SK-N-SH treated with all-trans-retinoic acid at 6 μM for 48 hours (cell line): ENCODE measurements at places on chromosomes 13 and 19.

- no peak for ATAC-seq
These were observed 1591.0 kb upstream of the SLC10A2 start for GRCh38 chr13:104657196-104657595.

- ATAC-seq = peak; percentile 30
These were observed 827 bp upstream of the FKRP start for GRCh38 chr19:46745030-46745429.

DNA sequence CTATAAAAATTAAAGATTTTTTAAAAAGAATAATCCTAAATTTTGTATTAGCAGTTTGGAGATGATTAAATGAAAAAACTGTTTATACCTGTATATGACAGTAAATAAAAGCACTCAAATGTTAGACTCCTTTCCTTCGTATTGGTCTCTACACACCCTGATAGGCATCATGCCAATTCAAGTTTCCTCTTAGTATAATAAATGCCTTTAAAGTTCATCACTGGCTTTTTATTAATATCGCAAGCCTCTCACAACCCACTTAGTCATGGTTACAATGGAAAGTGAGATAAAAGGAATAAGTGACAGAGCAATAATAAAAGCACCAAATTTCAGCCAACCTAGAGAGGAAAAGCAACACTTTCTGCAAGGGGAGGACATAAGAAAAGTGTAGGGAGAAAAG is 102.2 kb downstream of the PIBF1 start:
- no peak for ATAC-seq

- no peak for ATAC-seq
These were observed 390.3 kb downstream of the TBC1D4 start for GRCh38 chr13:75091718-75092117.

GRCh38 chr19:24060687-24061356 is 26.2 kb upstream of the ZNF254 start:
- no peak for ATAC-seq

DNA sequence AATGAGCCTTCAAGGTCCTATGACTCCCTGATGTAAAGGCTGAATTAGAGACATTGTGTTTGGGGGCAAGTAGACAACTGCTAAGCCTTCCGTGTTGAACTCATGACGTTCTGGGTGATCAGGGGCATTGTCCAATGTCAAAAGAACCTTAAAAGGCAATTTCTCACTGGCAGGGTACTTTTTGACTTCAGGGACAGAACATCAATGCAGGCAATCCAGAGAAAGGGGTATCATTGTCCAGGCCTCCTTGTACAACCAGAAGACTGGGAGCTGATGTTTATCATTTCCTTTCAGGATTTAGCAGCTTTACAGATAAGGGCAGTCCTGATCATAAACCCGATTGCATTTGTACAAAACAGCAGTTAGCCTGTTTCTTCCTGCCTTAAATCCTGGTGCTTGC is 25.0 kb upstream of the SMAD9 start:
- no peak for ATAC-seq

DNA sequence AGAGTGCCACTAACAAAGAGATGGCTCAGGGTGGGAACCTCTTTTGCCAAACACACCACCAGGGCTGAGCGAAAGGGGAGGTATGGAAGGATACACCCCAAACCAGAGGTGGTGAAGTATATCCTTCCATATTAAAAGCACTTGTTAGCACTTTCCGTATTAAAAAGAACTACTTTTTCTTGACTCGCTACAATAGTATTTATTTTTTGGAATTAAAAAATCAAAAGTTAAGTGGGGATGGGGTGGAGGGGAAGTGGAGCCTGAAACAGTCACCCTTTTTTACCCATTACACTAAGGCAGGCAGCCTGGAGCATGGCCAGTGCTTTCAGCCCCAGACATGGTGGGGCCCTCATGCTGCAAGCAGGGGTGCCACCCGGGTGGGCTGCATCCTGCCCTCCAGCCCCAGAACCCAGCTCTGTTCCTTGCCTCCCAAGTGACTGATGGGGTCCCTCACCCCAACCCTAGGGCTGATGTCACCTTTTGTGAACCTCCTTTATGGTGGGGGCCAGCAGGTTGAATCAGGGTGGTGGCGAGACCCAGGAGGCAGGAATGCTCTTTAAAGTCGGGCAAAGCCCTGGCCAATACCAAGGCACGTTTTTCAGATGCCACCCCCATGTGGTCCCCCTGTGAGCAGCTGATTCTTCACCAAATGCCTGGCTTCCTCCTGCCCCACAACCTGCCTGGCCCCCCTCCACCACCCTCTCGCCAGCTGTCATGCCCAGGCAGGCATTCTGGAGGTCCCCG is 31.0 kb downstream of the LYL1 start:
- ATAC-seq = no peak

- no peak for ATAC-seq
These were observed 56.8 kb downstream of the TNFSF13B start for GRCh38 chr13:108326309-108326708.

DNA sequence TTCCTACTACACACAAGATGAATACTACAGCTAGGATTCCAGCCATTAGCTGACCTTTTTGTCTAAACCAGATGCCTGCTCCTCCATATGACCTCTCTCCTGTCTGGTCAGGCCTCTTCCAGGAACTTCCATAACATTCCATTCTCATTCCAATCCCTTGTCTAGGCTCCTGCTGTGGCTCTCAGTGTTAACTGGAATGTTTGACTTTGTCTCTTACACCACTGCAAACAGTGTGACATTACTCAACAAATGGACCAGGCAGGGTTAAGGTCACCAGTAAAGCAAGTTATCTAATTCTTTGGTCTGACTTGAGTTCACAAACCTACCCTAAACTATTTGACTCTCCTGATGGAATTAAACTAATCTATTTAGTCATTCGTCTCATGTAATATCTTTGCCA is 2.1 kb upstream of the GPC6 start:
- no peak for ATAC-seq

- ATAC-seq = no peak
These were observed 740.5 kb downstream of the PCDH9 start for GRCh38 chr13:66489586-66489985.

DNA sequence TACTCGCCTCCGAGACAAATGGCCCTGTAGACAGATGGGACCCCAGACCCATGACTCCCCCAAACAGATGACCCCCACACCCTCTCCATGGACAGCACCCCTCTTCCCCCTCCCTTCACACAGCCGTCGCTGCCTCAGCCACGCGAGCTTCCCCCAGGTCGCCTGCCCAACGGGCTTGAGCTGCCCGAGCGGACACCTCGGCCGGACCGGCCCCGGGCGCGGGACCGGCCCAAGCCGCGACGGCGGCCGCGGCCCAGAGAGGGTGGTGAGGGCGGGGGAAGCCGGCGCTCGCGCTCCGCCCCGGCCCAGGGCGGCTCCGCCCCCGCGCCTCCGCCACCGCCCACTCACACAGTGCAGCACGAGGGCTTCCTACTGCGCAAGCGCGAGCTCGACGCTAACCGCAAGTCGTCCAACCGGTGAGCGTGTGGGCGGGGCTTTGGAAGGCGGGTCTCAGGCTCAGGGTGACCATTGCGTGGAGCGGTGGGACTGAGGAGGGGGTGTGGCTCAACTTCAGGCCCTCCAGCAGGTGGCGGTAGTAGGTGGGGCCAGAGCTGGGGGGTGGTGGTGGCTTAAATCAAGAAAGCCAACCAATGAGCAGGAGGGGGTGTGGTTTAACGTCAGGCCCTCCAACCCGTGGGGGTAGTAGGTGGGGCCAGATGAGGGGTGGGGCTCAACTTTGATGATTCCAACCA is 6.2 kb upstream of the SHKBP1 start:
- ATAC-seq = peak; percentile 92

DNA sequence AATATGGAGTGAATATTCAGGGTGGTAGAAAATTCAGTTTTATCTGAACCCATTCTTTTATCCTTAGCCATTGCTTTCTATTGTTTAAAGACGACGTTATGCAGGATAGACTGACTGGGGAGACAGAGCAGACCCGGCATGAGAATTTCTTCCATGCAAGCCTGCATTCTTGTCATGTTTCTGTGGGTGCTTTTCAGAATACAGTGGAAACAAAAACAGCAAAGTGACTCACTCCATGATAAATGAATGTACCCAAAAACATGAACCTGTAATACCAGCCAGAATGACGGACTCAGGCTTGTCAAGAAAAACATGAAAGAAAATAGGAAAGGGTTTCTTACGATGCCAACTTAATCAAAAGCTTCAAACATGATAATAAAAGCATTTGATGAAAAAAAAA is 924.0 kb downstream of the EFNB2 start:
- ATAC-seq = peak; percentile 86

DNA sequence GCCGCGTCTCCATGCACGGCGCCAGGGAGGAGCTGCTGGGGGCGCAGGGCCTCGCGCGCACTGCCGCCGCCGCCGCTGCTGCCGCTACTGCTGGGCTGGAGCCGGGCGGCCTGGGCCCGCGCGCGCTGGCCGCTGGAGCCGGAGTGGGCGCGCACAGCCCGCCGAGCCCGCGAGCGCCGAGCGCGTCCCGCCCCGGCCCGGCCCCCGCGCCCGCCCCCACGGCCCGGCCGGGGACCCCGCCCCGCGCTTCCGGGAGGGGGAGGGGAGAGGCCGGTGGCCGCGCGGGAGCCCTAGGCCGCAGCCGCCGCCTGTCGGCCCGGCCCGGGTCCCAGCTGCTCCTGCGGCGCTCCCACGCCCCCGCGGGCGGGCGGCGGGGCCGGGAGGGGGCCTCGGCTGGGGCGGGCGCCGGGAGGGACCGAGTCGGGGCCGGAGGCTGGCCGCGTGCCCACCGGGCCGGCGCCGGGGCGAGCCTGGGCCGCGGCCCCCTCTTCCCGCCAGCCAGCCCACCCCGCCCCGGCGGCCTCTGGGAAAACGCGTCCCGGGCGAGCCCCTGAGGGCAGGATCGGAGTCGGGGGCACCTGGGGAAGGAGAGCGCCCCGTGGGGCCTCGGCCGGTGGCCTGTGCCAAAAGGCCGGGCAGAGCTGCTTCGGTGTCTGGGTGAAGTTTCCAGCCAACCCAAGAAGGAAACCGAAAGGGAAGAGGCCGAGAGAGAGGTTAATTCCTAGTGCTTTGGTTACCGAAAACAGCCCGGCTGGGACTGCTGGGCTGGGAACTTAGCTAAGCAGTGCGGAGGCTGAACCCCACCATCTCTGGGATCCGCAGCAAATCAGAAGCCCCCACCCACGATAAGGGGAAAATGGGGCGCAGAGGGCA is at the start of gene STK24:
Gene STK24, minus strand, starts transcription at position 145 of the 873 bp plus-strand sequence. CDS start 321 bp downstream, outside the sequence.
- ATAC-seq = peak; percentile 51

- no peak for ATAC-seq
These were observed 541.0 kb downstream of the FGF9 start for GRCh38 chr13:22211876-22212275.

DNA sequence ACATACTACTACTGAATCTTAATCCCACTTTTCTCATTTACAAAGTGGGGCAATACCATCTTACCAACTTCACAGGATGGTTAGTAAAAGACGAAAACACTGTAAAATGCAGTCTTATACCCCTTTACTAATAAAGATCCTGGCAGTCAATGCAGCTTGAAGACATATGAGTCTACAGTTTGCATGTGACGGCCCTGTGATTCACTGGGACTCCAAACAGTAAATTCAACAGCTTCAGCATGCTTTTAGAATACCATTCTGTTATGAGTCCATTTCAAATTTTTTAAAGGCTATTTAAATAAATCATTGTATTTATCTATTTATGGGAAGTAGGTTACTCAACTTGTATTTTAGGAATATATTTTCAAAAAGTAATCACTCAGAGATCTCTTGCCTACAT is 629.1 kb downstream of the LIG4 start:
- ATAC-seq = no peak

GRCh38 chr13:63595811-63596210 is 2180.2 kb upstream of the PCDH20 start:
- no peak for ATAC-seq

- ATAC-seq = no peak
These were observed 100.5 kb downstream of the KCNRG start for GRCh38 chr13:50115695-50116094.

DNA sequence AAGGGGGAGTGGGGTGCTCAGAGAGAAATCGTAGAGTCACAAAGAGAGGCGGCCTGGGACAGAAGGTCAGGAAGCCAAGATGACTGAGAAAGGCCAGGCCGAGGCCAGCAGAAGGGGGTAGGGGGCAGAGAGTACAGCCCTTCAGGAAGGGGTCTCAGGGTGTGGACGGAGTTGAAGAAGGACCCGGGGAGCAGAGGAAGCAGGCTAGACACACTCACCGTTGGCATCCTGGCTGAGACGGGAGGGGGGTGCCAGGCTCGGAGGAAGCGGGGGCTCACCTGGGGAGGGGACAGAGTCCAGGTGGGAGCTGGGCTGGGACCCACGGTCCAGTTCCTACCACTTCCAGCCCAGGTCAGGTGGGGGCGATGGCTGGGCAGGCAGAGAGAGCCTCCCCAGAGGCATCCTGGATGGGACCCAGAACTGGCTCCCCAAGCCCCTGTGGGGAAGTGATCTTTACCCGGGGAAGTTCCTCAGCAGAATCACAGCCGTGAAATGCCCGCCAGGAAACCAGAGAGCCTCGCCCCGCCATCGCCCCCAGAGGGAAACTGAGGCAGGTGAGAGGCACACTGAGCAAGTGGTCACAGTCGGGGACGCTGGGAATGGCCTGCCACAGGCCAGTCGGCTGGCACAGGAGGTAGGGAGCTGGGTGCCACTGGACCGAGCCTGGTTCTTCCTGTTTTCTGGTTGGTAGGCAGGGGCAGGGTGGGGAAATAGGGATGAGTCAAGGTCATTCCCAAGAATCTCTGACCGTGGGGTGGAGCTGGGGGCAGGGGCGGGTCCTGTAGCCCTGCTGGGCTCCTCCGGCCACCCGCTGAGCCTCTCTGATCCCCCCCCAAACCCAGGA is 1.4 kb downstream of the MATK start:
- ATAC-seq = no peak; the same call in 2 of the 3 replicates

DNA sequence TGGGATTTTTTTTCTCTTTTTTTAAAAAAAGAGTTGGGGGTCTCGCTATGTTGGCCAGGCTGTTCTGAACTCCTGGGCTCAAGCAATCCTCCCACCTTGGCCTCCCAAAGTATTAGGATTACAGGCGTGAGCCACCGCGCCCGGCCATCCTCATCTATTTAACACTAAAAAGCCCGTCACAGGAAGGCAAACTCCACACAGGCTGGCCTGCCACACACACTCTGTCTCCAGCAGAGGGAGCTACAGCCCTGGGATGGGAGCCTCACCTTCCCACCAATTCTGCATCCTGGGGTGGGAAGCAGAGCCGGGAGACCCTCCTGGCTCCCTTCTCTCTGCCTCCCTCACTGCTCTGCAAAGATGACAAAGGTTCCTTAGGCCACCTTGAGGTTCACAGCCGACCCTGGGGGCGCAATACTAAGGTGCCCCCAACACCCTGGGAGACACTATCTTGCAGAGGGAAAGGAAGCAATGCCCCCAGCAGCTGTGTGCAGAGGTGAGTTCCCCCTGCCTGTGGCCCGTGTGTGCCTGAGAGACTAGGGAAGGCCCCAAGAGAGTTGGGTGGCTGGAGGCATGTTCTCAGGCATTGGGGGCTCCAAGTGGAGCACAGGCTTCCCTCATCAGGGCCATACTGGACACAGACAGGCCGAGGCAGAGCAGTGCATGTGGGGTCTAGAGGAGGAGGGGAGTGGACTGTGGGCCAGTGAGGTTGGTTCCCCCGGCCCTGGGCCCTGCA is 27.4 kb upstream of the TIMM44 start:
- ATAC-seq = peak; percentile 80

DNA sequence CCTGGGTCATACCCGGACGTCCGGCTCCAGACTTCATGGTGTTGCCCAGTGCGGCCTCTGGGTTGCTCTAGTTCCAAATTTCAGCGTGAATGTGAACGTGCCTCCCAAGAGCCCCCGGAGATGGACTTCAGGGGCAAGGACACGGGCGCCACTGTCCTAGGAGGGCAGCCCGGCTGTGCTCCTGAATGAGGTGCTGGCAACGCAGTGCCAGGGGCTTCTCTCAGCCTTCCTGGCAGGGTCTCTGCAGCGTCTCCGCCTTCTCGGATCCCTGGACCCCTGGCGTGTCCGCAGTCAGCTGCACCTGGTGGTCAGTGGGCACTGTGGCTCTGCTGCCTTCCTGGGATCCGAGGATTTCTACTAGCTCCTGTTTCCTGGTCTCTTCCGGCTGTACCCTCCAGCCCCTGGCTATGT is 101.7 kb upstream of the MCF2L start:
- ATAC-seq = no peak
